ENCODE measurements at places on chromosomes 12 and 14.

DNA sequence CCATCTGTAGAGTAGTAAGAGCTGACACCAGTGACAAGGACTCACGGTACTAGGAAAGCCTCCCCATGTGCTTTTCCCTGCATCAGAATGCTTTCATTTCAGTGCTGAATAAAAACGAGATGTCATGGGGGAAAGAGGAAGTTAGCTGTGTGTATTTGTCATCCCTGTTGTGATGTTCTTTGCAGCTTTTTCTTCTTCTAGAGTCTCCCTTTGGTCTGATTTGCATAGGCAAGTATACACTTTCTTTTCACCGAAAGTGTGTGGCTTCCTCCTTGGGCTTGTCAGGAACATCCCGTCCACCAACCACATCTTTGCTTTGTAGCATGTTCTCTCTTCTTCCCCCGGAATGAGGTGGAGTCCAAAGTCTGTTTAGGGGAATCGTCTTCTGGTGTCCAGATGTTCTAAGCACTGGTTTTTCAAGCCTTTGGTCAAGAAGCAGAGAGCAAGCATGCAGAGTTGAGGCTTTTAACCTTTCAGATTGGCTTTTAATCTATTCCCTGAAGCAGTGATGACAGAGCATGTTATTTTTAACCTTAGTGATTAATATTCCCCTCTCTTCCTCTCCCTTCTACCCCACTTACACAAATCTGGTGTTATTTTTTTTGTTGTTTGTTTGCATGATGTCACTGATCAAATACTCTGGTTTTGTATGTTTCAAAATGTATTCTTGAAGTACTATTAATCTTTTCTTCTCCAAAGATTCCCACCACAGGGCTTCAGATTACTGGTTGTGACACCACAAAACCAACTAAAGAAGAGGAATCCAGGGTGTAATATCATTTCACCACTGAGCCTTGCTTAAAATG lies 163.4 kb downstream of the SAMD4A start:
- no peak for DNase-seq

DNA sequence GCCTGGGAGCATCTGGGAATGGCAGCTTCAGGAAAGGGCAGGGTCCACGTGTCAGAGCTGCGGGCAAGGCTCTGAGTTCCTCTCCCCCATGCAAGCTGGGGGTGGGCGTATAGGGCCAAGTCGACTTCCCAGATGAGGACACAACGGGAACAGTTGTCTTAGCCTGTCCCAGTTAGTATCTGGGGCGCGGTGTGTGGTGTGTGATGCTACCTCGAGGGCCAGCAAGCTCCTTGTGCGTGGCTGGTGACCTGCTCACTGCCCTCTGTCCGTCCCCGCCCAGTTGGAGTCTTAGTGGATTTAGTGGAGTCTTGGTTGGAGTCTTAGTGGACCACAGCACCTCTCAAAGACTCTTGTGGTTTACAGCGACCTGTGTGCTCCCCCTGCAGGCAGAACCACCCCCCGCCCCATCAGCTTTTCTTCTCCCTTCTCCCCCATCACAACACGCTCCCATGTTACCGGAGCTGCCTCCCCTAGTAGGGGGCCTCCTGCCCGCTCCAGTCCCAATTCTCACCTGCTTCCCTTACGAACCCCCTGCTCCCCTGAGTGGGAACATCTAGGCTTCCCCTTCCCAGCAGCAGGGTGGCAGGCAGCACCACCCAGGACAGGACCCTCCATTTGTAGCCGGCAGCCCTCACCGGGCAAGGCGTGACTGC lies 8.7 kb downstream of the ASPG start:
- no peak for DNase-seq

- DNase-seq: no peak
Measured at GRCh38 chr14:89392181-89392580, 24.9 kb downstream of the FOXN3 start.

DNA sequence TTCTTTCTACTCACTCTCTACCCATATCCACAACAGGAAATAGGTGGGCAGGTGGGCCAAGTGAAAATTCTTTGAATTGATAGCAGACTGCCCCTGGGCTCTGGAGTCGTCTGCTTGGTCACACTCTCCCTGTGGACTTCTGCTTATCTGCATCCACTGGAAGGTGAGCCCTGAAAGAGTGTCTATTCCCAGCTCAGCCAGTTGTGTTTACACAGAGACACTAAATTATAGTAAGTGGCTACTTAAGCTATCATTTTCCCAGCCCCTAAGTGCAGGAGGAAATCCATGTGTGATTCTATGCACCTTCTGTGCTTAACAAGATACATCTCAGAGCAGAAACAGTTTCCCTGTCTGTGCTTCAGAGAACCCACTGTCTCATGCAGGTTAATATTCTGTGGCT lies 338.4 kb downstream of the FUT8 start:
- peak; percentile 78 for DNase-seq

GRCh38 chr14:75113932-75114539 lies 12.8 kb downstream of the NEK9 start:
- no peak for DNase-seq

All from NCI-H1092 (cell line).